COLO829 (cell line): ENCODE measurements at places on chromosomes 2 and 18.

DNA sequence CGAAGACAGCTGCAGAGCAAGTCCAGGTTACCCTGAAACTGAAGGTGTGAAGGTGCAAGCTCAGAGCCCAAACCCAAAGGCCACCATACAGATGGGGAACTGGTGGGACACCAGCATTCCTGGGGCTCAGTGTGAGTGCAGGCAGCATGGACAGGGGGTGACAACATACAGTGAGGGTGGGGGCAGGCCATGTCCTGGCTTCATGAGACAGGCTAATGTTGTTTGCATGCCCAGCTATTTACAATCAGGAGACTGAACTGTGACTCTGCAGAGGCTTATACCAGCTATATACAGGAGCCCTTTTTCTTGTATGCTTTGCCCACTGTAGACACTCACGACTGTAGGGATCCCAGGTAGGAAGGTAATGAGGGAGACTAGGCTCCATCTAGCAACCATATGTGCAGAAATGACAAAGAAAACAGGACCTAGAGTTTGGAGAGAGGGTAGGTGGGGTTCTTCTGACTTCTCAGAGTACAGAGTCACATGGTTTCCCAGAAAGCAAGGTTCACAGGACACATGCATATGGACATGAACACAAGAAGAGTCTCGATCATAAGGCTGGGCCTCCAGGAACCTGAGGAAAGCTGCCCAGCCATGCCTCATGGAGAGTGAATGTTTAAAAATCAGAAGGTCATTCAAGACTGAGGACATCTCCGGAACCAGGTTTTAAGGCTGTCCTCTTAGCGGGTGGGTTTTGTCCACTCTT lies 26.4 kb downstream of the SIX3 start:
- DNase-seq: no peak

- DNase-seq: no peak
These were observed 35.7 kb downstream of the NOL10 start for GRCh38 chr2:10654069-10654468.

- no peak for DNase-seq
These were observed 46.8 kb downstream of the GFPT1 start for GRCh38 chr2:69340101-69340775.

- no peak for DNase-seq
These were observed 438.4 kb upstream of the KLHL29 start for GRCh38 chr2:22946553-22946952.

GRCh38 chr18:56258178-56258577 lies 380.2 kb downstream of the TXNL1 start:
- DNase-seq: no peak

DNA sequence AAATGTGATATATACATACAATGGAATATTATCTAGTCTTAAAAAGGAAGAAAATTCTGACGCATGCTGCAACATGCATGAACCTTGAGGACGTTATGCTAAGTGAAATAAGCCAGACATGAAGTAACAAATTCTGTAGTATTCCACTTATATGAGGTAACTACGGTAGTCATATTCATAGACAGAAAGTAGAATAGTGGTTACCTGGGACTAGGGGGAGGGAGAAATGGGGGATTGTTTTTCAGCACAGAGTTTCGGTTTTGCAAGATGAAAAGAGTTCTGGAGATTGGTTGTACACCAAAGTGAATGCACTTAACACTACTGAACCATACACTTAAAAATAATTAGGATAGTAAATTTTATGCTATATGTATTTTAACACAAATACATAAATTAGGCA lies 215.9 kb upstream of the FBXO11 start:
- DNase-seq: no peak

DNA sequence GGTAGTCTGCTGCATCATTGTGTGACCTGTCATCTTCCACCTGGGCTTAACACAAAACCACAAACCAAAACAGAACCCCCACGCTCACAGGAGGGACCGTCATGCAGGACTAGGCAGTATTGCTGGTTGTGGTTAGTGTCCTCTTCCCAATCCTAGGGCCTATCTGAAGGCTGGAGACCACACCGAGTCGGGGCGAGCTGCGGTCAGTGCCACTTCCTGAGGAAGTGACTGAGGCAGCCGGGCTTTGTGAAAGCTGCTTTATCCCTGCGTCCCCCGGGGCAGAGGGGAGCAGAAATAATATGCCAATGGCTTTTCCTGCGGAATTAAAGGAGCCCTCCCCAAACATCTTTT lies 22.9 kb downstream of the ZNF532 start:
- peak; percentile 81 for DNase-seq

DNA sequence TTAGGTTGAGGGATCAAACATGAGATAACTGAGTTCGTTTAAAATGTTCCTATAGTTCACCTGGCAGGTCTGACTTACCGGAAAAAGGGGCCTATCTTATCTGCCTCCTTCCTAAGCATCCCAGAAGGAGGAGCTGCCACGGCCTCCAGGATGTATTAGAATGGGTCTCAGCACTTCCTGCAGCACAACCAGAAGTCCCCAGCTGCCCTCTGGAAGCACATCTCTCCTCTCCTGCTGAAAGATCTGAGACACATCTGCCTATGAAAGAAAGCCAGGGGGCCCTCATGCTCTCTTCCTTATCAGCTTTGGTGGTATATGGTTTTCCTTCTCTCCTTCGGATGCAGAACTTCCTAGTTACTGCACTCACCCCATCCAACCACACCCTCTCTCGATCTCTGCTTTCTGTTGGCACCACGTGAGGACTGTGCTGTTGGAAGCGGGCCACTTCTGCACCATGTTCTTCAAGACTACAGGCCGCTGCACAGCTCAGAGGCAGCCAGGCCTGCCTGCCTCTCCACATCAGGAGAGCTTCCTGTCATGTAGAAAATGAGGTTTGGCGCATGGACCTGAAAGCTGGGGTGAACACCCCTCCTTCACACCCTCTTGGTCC lies 6.5 kb downstream of the IGFBP5 start:
- DNase-seq: no peak

DNA sequence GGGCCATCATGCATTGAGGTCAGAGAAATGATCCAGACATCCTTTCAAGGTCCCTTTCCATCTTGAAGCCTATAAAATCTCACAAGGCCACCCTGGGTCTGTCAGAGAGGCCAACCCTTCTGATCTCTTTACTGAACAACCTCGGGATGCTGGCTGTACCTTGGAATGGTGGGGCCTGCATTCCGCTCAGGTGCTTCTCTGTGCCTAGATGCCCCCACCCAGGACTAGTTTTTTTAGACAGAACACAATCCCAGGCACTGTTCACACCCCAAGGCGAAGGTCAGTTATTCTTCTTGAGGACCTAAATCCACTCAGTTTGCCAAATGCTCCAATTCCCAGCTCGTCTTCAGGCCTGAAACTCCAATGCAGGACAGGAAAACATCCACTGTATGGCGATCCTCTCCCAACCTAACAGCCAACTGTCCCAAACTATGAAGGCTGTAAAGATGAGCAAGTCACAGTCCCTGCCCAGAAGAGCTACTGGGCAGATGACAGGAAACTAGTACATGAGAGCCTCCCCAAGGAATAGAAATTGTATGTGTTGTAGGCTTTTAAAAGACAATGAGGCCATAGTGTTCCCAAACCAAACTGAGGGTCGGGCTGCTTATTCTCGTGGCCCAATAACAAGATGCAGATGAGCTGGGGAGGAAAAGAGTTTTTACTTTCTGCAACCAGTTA lies 154.4 kb upstream of the ACAA2 start:
- peak; percentile 22 for DNase-seq

DNA sequence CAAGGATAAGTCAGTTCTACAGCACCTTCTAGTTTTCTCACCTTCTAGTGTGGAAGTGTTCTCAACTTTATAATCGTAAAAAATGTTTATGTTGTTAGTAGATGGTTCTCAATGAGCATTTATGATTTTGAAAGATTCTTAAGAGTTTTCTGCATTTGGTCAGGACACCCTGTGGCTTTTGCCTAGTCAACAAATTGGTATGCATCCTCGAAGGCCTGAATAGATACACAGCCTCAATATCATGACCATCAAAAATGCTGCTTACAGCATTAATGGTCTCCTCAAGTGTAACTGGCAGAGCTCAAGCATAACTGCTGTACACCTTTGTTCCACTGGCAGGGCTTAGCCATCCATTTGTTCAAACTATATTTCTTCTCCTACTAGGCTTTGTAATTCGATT lies 96.7 kb downstream of the CRACDL start:
- no peak for DNase-seq

- no peak for DNase-seq
These were observed 159.8 kb downstream of the GALNT3 start for GRCh38 chr2:165634282-165634681.

DNA sequence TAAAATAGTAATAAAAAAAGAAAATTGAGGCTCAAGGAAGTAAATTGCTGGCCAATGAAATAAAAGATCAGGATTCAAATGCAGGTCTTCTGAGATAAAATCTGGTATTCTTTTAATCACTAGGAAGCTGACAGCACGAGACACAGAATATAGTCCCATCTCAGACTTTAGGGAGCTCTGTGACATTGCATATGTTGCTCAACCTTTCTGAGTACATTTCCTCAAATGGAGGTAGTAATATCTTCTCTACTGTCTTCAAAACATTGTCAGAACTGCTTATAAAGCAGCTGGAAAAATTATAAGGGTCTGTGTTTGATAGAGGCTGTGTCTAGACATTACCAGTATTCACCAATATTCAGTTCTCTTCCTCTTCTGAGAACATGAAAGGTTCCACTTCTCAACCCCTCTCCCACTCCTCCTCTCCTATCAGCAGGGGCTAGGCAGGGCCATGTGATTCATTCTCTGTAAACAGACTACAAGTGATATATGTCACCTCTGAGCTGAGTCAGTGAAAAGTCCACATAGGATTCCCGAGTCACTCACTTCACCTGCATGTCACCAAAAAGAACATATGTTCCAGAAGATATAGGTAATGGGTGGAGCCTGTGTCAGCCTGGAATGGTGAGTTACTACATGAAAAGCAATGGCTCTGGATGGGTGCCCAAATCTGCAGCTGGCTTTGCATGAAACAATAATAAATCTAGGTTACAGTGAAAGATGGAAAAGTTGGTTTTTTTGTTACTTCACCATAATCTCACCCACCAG lies 7.1 kb downstream of the KCNE4 start:
- no peak for DNase-seq

DNA sequence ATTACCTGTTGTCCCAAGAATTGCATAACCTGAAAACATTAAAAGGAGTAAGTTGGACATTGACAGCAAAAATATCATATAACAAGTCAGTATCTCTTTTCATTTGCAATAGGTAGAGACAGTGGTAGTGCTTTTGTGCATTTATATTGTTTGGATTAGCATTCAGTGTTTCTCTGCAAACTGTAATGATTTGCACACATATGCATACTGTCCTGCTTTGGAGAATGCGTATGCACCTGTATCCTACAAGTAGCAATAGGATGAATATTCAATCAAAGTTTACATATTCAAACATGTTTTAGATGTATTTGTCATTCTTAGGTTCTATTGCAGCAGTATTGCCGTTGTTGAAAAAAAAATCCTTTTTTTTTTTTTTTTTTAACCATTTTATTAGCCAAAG lies 201.9 kb downstream of the ZNF407 start:
- DNase-seq: no peak

- DNase-seq: no peak
These were observed 12.3 kb downstream of the SNED1 start for GRCh38 chr2:241010531-241011295.

DNA sequence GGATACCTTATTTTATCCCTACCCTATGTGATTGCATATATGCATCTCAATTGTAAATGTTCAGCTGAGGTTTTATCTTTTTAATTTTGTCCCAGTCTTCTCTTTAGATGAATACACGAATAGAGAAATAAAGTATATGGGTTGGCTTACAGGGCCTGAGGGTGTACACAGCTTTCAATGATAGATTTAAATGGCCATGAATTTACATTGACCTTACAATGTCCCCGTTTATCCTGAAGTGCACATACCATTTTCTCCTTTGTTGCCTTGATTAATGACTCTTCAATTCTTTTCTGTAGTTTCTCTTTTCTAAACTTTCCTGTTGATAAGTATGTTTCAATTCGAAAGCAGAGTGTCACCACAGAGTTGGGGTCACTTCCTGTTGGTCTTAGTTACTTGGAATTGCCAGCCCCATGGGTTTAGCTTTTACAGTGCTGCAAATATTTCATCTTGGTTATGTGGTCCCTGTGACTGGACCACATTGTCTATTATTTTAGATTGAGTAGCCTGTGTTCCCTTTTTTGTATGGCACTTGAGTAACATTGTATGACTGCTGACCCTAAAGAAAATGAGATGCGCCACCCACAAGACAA lies 1616.3 kb upstream of the ACVR2A start:
- no peak for DNase-seq

DNA sequence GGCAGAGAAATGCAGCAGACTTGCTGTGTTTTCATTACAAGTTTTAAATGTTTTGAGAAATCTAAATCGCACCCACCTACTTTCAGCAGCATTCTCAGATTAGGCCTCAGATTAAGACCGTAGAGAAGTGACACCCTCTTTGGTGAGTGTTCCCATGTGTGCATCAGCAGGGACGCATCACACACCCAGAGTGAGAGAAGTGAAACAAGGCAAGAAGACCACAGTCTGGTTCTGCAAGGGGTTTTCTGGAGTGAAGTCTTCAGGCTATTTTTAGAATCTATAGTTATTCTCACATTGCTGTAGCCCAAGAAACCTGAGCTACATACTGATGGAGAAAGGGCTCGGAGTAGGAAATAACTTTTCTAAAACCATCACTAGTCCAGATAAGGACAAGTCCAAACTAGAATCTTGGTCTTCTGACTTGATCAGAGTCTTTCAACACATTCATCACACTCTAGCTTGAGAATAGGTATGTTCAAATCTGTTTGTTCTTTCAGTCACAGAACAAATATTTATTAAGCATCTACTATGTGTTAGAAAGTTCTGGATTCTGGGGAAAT lies 1216.6 kb upstream of the PIK3C3 start:
- DNase-seq: no peak

GRCh38 chr2:217816396-217816869 lies 186.4 kb downstream of the TNS1 start:
- DNase-seq: no peak

DNA sequence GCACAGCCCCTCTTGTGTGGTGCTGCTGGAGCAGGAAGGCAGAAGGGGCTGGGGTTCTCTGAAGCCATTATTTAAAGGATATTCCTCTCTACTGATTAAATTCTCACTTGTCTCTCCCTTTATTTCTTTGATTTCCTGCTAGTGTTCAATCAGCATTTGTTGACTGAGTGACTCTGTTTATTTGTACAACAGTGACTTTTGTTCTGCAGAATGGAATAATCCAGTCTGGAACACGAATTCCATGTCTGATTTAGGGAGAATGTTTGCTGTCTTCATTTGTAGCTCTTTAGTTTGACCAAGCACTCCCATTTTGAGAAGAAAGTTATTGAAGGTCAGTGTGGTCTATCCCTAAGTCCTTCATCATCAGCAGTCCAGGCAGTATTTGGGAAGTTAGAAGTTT lies 141.2 kb downstream of the SETBP1 start:
- DNase-seq: no peak

GRCh38 chr18:79919089-79919488 lies 32.4 kb downstream of the SLC66A2 start:
- DNase-seq: no peak

GRCh38 chr18:21853775-21854552 lies 113.4 kb downstream of the MIB1 start:
- no peak for DNase-seq
